ENCODE measurements at places on chromosomes 13 and 19.

GRCh38 chr19:33214596-33214995 is 11.1 kb downstream of the SLC7A10 start:
- DNase-seq = no peak

DNA sequence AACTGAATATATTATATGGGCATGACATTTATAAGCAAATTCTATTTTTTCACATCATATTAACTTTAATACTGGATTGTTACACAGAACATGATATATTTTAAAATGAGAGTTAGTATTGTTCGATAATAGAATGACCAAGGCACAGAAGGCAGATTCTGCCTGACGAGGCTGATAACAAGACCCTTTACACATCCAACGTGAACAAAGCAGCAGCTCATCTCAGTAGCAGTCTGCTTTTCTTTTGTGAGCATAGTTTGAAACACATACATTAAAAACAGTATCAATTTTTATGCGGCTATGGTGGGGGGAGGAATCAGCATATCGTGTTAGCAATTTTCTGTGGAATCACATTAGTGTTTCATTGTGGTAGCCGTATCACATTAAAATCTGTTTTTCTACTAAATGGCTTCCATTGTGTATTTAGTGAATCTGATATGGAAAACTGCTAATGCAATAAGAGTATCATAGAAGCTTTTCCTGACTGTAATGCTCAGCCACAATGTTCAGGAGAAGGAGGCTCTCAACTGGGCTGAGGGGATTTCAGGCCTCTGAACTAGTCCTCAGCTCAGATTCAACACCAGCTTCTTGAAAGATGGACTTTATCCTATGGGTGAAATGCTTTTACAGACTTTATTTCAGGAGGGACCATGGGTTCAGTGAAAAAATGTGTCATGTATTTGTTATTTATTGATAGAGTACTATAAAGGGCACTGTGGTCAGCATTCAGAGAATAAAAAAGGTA is 4.0 kb downstream of the SMAD9 start:
- no peak for DNase-seq

DNA sequence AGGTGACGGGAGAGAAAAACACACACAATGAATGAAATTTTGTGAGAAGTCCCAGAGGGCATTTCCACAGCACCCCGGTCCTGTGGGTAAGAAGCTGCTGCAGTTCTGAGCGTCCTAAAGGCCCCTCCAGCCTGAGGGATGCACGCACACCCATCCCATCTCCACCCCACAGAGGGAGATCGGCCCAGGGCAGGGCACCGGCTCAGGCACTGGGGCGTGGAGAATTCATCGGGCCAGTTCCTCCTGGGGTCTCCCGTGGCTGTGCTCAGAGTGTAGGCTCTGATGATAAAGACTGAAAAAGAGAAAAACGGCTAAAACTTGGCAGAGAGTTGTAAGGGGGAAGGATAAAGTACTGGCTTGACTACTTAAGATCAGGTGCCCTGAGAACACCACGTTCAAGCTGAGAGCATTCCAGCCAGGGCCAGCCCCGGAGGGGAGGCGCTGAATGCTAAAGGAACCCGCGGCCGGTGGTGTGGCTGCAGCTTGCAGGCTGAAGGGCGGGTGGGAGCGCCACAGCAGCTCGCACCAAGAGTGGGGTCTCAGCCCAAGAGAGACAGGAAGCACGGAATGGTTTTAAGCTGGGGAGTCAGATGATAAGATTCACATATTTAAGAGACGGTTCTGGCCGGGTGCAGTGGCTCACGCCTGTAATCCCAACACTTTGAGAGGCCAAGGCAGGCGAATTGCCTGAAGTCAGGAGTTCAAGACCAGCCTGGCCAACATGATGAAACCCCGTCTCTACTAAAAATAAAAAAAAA is 121.9 kb upstream of the SPACA7 start:
- DNase-seq = no peak

DNA sequence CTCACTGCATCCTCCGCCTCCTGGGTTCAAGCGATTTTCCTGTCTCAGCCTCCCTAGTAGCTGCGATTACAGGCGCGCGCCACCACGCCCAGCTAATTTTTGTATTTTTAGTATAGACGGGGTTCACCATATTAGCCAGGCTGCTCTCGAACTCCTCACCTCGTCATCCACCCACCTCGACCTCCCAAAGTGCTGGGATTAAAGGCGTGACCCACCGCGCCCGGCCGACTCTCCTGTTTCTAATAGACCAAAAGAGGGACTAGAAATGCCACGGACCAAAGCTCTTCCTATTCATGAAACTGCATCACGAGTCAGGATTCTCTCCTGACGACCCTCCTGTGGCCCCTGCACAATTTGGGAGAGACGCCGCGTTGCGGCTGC is 563 bp downstream of the ZNF43 start:
- DNase-seq = no peak

GRCh38 chr13:42071672-42072419 is 23.4 kb downstream of the DGKH start:
- no peak for DNase-seq

DNA sequence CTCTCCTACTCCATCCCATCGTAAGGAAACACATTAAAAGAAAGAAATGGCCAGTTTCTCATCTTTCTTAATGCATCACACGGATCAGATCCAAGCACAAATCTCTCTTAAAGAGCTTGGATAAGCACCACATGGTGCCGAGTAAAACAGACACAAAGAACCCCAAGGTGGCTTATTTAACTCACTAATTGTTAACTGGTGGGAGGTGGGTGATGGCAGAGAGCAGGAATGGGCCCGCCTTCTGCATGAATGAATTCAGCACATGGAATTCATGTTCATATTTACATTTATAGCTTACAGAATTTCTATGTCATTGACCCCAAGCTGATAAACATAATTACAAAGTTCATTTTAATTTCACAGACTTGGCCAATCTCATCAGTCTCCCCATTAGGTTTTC is 89.9 kb downstream of the MZT1 start:
- DNase-seq = no peak

GRCh38 chr13:51885651-51886050 is 23.9 kb downstream of the CCDC70 start:
- no peak for DNase-seq

DNA sequence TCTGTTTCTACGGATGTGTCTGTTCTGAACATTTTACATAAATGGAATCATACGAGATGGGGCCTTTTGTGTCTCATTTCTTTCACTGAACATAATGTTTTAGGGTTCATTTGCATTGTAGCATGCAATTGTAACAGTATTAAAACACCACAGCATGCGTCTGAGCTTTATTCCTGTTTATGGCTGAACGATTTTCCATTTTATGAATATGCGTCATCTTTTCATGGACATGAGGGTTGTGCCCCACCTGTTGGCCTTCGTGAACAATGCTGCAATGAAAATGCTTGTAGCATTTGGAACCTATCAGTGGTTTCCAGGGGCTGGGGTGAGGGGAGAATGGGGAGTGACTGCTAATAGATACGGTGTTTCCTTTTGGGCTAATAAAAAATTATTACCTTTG is 5.1 kb downstream of the OR10H1 start:
- DNase-seq = no peak

DNA sequence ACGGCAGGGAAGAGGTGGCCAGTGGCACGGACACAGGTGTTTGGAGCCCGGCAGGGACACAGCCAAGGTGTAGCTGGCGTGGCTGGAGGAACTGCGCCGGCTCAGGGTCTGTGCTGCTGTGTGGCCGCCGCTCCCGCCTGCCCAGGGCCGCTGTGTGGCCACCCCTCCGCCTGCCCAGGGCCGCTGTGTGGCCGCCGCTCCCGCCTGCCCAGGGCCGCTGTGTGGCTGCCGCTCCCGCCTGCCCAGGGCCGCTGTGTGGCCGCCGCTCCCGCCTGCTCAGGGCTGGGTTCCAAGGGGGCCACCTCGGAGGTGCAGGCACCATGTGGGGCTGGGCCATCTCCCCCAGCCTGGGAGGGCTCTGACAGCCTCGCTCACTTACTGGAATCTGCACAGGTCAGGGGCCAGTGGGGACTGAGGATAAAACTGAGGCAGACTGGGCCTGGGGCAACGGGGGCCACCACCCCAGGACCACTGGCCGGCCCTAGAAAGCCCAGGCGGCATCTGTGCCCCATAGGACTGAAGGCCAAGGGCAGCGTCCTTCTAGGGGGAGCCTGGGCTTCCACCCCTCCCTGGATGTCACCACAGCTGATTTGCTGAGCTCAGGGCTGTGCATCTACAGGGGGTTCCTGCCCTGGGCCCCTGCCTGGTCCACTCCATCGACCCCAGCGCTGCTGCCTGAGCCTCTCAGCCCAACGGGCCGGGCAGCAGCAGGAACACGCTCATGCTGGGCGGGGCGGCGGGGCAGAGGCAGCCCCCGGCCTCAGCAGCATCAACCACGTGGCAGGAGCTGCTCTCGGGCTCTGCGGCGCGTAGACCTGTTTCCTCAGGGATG is 21.5 kb downstream of the C13orf46 start:
- no peak for DNase-seq

- no peak for DNase-seq
These were observed at the start of gene ONECUT3 for GRCh38 chr19:1752757-1753728. ONECUT3 (plus strand) TSS chr19:1753506; CDS start chr19:1753663, 157 bp downstream.
